ENCODE measurements at places on chromosomes 6 and 20.

DNA sequence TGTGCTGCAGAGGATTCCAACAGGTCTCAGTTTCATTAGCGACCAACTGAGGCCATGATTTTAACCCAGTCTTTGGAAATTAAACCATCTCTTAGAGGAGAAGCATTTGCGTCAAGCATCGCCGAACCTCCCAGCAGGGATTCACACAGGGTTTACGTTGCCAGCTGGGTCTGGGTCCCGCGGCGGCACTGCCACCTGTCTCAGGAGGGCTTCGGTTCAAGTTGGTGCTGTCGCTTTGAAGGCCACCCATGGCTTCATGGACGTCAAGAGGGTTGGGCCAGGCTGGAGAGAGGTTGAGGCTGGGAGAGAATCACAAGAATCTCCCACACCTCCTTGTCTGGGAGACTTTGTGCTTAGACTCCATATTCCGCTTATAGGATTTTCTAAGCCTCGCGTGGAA, 43.0 kb upstream of the FRMD1 start:
- DNase-seq = no peak

- DNase-seq = no peak
These were observed 2.8 kb downstream of the SNRPB2 start for GRCh38 chr20:16732506-16733152.

DNA sequence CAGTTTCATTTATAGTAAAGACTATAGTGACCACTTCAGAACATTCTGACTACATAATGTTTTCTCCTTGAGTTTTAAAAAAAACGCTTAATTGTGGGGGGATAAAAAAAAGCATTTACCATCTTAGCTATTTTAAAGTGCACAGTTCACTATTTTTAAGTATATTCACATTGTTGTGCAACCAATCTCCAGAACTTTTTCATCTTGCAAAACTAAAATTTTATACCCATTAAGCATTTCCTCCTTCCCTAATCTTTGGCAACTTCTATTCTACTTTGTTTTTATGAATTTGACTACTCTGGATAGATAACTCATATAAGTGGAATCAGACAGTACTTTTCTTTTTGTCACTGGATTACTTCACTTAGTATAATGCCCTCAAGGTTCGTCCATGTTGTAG, 62.3 kb downstream of the FKBP5 start:
- DNase-seq = no peak

DNA sequence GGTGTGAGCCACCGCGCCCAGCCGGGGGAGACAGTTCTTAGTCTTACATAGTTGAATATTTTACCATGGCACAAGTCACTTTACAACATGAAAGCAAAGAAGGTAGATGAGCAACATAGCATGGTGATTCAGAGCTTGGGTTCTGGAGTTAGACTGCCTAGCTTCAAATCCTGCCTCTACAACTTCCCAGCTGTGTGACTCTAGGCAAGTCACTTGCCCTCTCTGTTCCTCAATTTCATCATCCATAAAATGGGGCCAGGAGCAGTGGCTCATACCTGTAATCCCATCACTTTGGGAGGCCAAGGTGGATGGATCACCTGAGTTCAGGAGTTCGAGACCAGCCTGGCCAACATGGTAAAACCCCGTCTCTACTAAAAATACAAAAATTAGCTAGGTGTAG, 26.3 kb downstream of the HCK start:
- DNase-seq = no peak

DNA sequence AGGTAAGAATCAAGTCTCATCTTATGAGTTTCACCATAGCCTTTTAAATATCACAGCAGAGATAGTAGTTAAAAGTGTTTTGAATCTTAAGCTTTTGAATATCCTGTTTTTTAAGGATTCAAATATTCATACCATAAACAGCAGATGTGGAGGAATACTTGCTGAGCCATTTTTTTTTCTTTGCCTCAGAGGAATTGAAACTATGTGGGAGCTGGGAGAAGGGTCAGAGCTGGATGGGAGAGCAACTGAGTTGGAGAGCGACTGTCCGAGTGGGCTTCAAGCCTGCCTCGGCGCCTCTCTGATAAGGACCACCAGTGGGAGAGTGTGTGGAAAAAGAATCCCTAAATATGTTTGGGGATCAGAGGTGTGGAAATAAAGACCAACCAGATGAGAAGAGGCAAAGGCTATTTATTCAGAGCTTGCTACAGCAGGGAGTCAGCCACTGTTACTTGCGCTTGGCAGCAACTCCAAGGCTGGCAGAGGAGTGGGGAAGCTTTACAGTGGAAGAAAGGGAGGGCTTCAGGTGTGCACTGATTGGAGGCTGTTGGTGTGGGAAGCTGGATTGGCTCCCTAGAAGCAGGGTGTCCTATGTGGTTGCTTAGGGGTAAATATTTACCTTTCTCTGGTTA, 34.3 kb upstream of the MCUR1 start:
- no peak for DNase-seq

GRCh38 chr6:79420054-79420453, 117.2 kb downstream of the LCA5 start:
- DNase-seq = no peak

DNA sequence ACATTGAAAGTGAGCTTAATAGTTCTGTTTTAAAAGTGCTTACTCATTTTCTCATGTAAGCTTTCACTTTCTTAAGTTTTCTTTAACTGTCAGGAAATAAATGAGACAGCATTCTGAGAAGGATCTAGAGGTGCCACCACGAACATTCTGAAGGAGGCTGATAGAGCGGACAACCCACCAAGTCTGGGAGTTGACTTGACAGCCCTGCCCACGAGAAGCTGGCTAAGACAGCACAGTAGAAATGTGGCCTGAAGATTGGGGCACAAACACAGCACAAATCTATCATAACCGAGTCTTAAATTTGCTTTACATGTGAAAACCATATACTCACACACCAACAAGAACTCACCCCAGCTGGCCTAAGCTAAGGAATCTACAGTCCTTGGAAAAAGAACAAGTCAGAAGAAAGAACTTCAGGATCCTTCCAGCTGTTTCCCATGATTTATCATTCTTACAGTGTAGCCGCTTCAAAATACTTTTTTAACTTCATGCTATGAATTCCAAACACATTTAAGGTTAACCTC, 144.2 kb upstream of the TNFAIP3 start:
- DNase-seq = no peak

DNA sequence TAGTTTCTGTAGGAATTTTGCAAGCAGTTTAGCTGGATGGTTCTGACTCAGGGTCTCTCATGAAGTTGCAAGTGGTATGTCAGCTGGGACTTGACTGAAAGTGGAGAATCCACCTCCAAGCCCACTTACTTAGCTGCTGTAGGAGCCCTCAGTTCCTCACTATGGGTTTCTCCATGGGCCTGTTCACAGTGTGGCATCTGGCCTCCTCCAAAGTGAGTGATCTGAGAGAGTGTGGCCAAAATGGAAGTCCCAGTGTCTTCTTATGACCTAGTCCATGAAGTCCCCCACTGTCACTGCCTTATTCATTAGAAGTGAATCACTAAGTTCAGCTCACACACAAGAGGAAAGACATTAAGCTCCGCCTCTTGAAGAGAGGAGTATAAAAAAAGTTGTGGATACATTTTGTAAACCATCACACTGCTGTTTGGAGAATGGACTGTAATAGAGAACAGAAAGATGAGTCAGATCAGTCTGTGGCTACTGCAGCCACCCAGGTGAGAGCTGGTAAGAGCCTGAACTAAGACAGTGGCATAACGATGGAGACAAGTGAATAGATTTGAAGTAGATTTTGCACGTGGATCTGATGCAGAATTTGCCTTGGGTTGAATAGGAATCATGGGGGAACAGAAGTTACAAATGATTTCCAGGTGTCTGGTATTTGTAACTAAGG, 4.9 kb upstream of the NELFCD start:
- no peak for DNase-seq

GRCh38 chr6:4281341-4282293, 146.2 kb upstream of the ECI2 start:
- DNase-seq = peak; percentile 64

DNA sequence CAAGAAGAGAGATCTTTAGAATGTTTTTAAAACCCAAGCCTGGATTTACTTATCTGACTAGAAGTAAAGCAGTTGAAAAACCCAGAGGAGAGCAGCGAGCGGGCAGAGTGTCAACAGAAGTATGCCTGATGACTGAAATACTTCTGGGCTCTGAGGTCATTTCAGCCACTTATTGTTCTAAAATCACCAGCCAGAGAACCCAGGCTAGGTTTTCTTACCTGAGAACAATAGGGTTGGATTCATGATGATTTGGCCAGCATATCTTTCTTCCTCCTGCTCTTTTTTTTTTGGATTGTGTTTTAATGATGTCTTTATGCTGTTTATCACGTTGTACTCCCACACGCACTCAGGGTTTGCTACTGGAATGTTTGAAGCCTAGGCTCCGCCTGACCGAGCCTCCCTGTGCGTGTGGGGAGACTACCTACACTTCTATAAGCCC, 63.0 kb upstream of the KIF25 start:
- DNase-seq = no peak

GRCh38 chr6:89596484-89596883, 42.1 kb downstream of the LYRM2 start:
- DNase-seq = no peak

- no peak for DNase-seq
These were observed 811.9 kb downstream of the MAFB start for GRCh38 chr20:39876976-39877635.

DNA sequence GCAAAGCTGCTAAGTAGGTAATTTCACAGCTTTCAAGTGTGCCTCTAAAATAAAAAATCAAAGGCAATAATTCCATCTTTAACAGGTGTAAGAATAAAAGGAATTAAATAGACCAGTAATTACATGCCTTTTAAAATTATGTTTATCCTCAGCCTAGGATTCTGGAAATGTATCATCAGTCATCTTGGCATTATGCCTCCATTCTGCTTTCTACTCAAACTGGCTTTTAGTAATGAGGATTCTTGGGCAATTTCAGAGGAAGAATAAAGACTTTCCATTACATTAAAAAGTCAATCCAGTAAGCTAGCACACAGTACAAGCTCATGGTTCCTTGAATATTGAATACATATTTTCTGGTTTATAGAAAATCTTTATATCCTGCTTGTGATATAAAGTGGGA, 44.7 kb downstream of the GSTA2 start:
- DNase-seq = no peak

GRCh38 chr20:50366270-50367103, 143.7 kb upstream of the PTPN1 start:
- no peak for DNase-seq

DNA sequence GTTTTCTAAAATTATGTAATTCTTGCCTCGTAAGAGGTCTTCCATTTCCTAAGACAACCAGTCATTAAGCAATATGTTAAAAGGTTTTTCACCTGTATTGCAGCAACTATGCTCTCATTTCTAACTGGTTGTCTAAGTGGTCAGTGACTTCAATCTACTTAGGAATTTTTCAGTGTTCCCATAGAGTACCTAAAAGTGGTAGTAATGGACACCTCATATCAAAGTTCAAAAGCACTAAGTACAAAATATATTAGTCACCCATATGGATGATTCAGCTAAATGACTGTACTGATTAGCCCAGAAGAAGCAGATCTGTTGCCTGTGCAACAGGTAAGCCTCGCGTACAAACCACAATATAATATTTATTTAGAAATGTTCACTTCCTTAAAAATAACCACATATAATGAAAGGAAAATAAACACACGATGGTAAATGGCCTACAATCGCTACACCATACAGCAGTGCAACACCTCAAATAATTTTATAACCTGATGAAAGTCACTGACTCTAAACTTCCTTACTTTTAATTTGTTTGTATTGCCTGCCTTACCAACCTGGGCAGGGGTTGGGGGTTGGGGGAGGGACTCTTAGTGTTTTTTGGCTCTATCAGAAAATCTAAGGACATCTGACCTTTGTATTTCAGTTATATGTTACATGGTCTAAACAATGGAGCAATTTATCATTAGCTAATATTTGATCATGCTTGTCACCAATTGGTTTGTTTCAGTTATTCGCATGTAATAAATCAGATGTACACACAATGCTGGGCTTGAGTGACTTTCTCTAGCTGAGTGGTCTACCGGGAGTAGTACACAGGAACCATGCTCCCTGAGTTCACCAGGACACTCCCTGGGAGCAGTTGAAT, 105.9 kb downstream of the HIVEP2 start:
- DNase-seq = no peak

DNA sequence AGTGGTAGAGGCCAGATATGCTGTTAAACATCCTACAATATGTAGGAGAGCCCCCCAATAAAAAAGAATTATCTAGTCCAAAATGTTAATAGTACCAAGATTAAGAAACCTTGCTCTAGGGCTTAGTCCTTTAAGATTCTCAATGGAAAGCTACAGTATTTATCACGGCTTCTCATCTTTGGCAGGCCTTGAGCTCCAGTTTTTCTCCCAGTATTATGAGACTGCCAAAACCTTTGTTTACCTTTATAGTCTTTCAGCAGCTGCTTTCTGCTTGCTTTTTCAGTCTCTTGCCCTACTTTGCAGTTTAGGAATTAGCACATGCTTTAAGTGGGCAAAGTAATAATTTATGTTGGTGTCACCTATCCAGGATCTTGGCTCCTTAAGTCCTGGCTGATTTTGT, 59.7 kb downstream of the NHLRC1 start:
- no peak for DNase-seq

DNA sequence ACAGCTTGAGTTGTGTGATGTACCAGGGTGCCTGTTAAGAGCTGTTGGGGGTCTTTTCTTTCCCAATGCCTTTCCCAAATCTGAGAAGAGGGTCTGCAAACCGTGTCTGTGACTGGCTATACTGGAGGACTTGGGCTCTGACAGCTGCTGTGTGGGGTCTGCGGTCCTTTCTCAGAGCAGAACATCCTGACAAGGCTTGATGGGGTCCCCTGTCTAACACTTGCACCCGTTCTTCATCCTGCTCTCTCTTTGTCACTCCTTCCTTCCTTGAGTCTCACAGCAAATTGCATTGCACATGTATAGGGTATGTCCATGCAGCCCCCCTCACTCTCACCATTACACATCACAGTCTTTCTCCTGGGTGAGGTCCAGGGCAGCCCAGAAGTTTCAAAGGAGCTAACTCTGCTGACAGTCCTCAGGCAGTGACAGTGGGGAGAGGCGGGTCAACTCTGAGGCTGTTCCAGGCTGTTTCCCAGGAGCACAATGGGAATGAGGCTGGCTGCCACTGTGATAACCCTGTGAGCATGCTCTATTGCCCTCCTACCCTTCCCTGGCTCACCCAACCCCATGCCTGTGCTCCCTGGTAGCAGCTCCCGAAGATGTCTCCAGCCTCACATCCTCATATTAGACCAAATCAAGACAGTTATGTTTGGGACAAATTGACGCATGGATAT, 163.2 kb upstream of the GGTLC1 start:
- DNase-seq = no peak

- no peak for DNase-seq
These were observed 158.9 kb upstream of the ZNF217 start for GRCh38 chr20:53752583-53752970.

GRCh38 chr20:3854462-3854871, 7.8 kb downstream of the MAVS start:
- no peak for DNase-seq

DNA sequence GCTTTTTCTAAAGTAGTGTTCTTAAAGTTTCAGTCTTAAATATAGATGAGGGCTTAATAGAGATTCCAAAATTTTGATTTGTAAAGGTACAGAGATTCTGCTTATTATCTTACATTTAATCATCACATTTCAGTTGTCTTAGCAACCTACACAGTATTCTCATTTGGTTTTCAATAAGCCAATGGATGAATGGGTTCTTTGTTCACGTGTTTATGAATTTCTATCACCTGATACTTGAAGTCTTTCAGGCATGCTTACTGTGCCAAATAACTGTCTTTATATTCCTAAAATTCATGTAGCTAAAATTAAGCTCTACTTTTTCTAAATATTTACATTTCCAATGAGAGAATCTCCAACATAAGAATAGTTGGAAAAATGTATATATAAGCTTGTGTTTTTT, 152.7 kb downstream of the EYA4 start:
- no peak for DNase-seq
